ENCODE measurements at places on chromosomes 5 and 9.

DNA sequence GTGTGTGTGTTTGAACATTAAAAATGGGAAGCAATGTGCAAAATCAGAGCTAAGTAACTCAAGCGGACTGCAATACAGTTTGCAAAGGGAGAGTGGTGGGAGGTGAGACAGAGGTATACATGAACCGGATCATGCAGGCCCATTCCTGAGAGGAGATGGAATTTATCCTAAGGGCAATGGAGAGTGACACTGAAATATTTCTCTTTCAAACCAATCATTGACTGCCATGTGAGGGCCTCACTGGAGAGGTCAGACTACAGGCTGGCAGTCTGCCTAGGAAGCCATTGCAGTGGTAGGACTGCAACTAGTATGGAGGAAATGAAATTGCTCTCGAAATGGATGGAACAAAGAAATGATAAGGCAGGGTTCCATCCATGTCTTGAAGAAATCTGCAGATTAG is 34.8 kb downstream of the TNFSF15 start:
- no peak for DNase-seq

DNA sequence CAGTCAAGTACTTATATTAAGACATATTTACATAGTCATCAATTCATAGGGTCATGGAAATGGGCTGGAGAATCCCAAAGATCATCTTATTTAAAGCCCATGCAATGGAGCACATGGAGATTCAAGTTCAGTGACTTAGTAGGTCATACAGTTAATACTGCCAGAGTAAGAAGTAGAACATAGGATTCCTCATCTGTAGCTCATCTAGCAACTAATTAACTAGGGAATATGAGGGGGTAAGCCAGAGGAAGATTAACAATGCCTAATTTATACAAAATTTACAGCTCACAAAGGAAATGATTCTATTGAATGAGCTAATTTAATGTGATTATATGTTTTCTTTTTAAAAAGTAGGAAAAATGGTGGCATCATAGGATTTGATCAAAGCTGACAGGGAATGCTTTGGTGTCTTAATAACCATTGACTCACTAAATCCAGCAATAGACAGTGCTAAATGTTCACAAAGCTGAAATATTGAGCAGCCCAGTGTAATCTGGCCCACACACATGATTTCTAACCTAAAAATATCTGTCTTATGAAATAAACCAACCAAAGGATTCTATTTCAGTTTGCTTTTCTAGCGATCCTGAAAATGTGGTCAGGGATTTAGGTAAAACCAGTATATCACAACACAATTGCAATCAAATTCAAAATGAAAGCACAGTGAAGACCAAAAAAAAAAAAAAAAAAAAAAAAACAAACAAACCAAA is 53.3 kb downstream of the PRDM6 start:
- DNase-seq = no peak

DNA sequence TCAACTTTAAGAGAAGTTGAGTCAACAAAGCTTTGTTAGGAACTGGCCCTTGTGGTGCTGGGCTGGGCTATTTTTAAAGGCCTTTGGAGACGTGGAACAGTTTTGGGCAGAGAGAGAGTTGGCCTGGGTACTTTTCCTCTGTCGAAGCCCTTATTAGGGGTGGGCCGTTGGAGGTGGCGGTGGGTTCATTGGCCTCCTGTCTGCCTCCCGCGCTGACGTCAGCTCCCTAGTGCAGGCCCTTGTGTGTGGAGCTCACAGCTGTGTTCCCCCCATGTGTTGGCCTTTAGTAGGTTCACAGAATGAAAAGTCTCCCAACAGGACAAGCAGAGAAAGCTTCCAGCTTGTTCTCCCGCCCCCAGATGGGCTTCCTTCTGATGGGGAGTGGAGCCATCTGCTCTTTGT is 2.7 kb downstream of the NCS1 start:
- no peak for DNase-seq

GRCh38 chr5:154302161-154302560 is 111.6 kb downstream of the GALNT10 start:
- DNase-seq = no peak

DNA sequence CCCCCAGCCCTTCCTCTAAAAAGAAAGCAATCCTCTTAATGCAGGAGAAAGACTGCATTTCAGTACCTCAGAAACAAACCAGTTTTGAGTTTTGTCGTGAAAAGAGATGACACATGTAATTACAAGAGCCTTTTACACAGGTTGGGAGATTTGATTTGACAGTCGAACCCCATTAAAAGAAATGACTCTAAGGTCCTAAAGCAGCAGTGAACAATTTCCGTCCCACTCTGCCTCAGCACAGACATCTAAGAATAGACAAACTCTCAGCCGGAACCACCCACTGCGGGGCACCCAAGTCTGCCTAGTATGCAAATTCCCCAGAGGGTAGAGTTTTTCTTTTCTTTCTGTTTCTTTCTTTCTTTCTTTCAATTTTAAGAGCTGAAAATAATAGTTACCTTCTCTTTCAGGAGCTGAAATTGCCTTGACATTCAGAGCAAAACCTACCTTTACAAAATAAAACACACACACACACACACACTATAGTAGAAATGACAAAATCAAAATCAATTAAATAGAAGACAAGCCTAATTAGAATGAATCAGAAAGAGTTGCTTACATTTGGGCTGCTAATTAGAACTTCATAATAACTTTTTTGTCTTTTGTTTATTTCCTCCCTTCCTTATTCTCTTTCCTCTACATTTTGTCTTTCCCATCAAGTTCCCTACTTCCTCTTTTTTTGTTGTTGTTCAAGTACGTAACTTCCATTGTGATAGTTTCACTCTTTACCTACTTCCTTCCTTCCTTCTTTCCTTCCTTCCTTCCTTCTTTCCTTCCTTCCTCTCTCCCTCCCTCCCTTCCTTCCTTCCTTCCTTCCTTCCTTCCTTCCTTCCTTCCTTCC is 65.1 kb downstream of the BASP1 start:
- DNase-seq = no peak

- DNase-seq = no peak
Observed at GRCh38 chr9:73168298-73168934, 16.8 kb downstream of the ANXA1 start.

DNA sequence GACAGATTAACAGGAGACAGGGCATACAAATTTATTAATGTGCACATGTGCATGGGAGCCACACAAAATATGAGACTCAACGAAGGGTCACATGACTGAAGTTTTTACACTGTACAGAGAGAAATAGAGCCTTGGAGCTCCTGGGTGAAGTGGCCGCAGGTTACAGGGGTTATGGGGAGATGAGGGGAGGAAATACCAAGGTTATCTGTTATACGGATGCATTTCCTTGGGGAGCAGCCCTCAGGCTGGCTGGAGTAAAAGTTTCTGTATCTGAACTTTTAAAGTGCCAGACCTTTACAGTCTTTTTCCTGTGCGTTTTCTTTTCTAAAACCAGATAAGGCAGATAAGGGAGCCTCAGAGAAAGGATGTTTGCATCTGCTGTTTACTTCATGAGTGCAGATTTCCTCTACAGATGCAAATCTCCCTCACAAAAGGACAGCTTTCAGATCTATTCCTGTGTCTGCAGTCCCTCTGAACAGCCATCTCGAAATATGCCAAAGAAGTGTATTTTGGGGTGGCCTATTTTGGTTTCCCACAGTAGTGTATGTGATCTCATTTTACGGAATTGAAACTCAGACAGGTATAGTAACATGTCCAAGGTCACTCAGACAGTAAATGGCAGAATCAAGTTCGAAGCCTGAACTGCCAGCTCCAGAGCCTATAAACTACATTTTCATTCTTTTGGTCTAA is 139.3 kb upstream of the FBXL17 start:
- DNase-seq = no peak

DNA sequence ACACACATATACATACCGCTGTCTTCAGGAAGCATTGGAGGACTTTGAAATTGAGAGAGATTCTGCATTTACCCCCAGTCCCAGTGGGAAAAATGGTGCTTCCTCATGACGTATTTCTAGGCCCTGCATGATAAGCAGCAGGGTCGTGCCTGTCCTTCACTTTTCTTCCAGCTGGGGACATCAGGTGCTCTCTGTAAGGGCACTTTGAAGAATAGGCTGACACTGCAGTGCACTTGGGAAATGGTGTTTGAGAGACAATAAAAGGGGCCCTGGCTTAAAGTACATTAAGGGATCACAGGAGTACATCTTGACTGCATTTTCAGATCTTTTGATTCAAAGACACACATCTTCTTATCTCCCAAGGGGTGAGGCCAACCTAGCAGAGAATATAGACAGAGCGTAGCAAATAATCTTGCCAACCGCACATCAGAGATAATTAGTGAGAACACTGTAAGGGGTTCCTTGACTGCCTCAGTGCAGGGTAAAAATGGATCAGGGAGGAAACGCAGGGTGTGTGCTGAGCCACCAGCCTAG is 437.9 kb downstream of the CSNK1G3 start:
- DNase-seq = no peak
